ENCODE measurements at places on chromosomes 11 and 22. TPM values are rescaled to one million over a fixed set of nuclear protein-coding genes. Genes with fewer than 3 reads are reported as not detected.
A peak's percentile ranks its signal among the peaks of the same experiment; 100 is the strongest.

Gene PUS3
- 9.9 TPM for total RNA-seq

Gene MRGPRE
- not detected for total RNA-seq

Gene ART1
- not detected for total RNA-seq

GRCh38 chr11:47331454-47332302 lies 20.8 kb downstream of the MYBPC3 start:
- no peak for DNase-seq

GRCh38 chr11:118980191-118980881 lies 8.8 kb downstream of the FOXR1 start:
- DNase-seq = no peak

DNA sequence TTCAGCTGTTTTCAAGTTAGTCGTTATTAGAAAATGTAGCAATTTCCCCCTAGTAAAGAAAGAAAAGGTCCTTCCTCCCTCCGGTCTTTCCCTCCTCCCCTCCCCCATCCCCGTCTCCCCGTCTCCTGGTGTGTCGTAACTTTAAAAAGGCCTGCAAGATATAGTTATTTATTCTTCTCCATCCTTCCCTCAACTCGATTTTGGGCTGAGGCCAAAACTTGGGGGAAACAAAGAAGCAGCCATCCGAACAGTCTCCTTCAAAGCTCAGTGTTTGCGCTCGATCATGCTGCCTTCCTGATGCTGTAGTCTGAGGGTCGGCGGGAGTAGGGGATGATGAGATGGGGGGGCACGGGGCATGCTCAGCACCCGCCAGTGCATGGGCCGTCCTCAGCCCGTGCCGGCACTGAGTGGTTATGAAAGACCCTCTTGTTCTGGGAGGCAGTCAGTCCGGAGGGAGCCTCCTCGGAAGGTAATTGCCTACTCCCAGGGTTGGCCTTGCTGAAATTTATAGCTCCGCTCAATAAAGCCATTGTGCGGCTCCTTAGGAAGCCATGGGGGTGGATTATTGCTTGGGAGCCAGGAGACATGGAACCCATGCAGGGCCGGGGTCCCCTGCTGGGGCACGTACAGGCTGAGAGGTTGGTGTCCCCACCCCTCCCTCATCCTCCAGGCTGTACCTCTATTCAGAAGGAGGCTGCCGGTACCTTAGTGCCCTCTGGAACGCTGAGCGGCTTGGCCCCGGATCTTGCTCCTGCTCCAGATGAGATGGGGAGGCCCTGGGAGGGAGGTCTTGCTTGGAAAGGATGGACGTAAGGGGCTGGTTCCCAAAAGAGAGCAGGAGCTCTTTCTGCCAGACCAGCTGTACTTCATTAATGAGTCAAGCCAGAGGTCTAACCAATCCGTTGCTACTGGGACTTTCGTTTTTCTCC lies 212.7 kb upstream of the CADM1 start:
- DNase-seq = no peak

- DNase-seq = no peak
Measured at GRCh38 chr22:32233091-32233490, 22.1 kb downstream of the SLC5A4 start.

DNA sequence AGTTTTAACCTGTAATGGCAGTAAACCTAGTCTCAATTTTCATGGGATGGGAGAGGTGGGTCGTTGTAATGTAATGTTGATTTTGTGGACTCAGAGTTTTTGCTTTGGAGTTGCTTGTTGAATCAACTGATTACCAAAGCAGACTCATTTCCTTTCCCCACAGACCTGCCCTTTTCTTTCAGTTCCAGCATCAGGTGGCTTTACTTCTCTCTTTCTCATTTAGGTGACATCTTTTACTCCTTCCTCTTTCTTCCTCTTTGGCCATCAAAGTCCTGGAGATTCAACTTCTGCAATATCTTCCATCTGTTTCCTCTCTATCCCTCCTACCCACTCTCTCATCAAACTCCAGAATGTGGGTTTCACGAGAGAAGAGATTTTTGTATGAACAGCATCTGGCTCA lies 313.9 kb downstream of the TMEM135 start:
- no peak for DNase-seq

DNA sequence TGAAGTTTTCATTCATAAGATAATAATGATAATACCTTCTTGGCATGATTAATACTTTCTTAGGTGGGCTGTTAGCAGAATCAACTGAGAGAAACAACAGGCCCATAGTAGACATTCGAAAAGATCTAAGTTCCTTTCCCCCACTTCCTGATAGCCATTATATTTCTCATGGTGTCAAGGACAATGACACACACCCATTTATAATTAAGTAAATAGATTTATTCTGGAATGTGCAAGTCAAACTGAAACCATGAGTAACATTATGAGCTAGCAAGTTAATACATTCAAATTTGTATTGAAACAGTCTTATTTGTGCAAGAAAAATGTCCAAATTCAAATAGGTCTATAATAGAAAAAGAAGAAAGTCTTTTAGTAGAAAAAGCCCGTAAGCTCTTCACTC lies 301.1 kb downstream of the GUCY1A2 start:
- DNase-seq = no peak

Gene RBX1
- total RNA-seq = 60.4 TPM

GRCh38 chr22:30694640-30695350 lies at the start of gene OSBP2:
TSS of gene OSBP2 (plus strand) at chr22:30694874. CDS start at chr22:30694910, 36 bp downstream.
- peak; percentile 55 for DNase-seq

- DNase-seq = no peak
Measured at GRCh38 chr22:21624880-21625791, 4.7 kb downstream of the YDJC start.

DNA sequence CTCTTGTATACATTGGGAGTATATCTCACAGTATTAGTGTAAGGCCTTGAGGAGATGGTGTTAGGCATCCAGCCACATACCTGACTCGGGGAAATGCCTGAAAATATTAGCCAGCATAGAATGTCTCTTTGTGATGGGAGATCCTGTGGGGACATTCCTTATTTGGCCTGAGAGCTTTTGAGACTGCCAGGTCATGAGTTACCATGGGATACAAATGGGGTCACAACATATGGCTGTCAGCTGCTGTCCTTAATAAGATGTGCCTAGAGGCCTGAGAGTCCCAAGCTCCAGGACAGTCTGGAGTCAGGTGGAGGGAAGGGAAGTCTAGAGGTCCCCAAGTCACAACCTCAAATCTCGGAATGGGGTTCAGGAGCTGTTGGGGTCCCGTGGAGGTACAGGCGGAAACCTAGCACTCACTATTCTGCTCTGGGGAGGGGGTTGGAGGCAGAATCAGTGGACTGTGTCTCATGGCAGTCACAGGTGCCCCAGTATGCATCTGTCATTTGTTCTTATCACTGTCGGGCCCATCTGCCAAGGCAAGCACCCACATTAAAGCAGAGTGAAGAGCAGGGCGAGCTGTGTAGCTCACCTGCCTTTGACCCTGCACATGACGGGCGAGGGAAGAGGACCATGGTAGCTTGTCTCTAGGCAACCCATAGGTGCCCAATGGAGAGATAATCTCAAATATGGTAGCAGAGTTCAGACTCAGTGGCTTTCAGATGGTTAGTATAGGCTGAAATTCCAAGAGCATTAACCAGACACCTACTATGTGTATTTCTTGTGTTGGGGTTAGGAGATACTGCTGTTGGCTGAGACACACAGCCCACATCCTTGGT lies 29.9 kb downstream of the KCNQ1OT1 start:
- DNase-seq = peak; percentile 21

- no peak for DNase-seq
Measured at GRCh38 chr11:129614256-129614944, 201.2 kb upstream of the TMEM45B start.

- no peak for DNase-seq
Measured at GRCh38 chr11:43689167-43689566, 8.6 kb downstream of the HSD17B12 start.

GRCh38 chr22:43377548-43377895 lies 34.3 kb upstream of the MPPED1 start:
- DNase-seq = no peak

Gene C11orf52
- 7.9 TPM for total RNA-seq

Gene OR2D2
- 0.41 TPM for total RNA-seq

Gene C11orf87
- total RNA-seq = 0.88 TPM

DNA sequence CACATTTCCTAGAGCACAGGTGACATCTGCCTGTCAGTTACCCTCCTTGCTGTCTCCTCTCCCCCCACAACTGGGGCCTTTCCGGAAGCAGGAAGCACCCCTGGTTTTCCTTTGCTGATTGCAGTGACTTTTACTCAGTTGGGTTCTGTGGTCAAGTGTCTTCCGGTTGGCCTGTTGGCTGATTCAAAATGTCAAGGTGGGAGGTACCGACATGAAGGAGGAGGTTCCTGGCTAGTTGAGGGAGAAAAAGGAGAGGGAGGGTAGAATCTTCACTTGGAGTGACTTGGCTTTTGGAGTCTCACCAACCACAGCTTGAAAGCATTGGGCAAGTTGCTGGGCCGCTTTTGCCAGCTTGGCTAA lies 9.3 kb upstream of the ADAMTS15 start:
- no peak for DNase-seq

Gene CDON
- 159 TPM for total RNA-seq

- no peak for DNase-seq
Measured at GRCh38 chr22:49903322-49904039, 14.8 kb downstream of the ALG12 start.

Gene MAPK11
- total RNA-seq = 8.4 TPM

Gene HIPK3
- total RNA-seq = 76.4 TPM

DNA sequence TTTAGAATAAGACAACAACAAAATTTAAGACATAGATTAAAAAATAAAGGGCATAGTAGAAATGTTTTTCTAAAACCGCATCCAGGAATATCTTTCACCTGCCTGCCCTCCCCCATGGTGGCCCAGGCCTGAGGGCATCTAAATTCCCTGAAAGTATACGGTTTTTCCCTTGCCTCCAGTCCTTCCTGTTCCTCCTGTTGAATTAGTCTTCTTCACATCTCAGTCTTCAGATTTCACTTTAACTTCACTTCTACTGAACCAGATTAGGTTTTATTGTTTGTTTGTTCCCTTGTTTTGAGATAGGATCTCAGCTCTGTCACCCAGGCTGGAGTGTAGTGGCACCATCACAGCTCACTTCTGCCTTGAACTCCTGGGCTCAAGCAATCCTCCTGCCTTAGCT lies 33.1 kb upstream of the DEPDC7 start:
- no peak for DNase-seq

DNA sequence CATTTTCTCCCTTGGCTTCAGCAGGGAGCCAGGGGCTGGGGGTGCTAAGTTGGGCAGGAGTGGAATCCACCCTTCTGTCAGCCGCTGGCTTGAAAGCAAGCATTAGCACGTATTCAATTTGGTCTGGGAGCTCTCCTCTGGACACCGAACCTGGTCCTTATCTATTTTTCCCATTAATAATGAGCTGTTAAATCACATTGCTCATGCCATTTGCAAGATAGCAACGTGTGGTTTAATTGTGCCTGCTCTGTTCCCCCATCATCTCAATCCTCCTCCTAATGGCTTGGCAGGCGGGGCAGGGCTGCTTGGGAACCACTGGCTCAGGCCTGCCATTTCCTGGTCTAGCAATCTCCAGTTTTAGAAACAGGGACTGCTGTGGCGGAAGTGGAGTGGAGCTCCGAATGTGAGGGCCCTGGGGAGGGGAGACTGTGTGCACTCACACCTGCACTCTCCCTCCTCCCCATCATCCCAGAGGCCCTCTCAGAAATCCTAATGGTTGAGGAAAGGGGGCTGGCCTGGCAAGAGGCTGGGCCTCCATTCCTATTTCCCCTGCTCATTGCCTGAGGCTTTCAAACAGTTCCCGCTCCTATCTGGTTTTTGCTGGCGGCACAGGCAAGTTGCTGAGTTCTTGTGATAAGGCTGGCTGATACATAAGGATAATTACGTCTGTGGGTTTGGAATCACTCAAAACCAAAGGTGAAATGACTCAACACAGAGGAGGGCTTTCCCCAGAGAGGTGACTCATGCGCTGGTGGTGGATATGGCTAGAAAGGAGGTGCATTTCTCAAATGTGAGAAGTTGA lies 201.2 kb upstream of the E2F8 start:
- DNase-seq = no peak

DNA sequence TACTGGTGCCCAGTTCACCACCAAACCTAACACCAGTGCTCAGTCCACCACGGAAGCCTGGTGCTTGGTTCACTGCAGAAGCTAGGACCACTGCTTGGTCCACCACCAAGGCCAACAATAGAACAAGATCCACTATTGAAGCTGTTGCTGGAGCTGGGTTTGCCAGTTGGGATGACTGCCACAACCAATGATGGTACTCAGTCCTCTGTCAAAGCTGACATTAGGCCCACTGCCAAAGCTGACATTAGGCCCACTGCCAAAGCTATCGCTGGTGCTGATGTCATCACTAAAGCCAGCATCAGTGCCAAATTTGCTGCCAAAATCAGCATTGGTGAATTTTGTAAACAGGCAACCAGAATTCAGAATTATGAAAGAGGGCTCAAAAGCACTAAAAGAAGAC lies 1850.2 kb upstream of the RAG2 start:
- DNase-seq = no peak

- no peak for DNase-seq
Measured at GRCh38 chr11:30457087-30457486, 129.1 kb downstream of the MPPED2 start.

All from mesothelial cell of epicardium (in vitro differentiated cells).